ENCODE measurements at places on chromosomes 4 and X.
A peak's percentile ranks its signal among the peaks of the same experiment; 100 is the strongest.

- peak; percentile 0 for DNase-seq
Measured at GRCh38 chrX:134173541-134174272, 63.3 kb upstream of the CCDC160 start.

DNA sequence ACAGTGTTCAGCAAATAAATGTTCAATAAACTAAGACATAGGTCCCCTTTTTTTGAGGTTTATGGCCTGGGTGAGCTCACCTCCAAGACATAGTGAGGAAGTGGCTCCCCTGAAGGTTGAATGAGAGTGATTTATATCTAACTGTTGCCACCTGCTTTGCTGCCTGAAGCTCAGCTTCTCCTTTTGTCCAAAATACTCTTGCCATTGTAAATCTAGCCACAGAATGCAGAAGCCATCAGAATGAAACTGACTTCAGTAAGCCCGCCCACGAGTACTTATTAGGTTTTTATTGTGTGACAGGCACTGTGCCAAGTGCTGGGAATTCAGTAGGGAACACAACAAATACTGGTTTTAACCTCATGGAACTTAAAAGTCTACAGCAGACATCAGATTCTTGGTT, 18.0 kb downstream of the SPINK2 start:
- DNase-seq: no peak

DNA sequence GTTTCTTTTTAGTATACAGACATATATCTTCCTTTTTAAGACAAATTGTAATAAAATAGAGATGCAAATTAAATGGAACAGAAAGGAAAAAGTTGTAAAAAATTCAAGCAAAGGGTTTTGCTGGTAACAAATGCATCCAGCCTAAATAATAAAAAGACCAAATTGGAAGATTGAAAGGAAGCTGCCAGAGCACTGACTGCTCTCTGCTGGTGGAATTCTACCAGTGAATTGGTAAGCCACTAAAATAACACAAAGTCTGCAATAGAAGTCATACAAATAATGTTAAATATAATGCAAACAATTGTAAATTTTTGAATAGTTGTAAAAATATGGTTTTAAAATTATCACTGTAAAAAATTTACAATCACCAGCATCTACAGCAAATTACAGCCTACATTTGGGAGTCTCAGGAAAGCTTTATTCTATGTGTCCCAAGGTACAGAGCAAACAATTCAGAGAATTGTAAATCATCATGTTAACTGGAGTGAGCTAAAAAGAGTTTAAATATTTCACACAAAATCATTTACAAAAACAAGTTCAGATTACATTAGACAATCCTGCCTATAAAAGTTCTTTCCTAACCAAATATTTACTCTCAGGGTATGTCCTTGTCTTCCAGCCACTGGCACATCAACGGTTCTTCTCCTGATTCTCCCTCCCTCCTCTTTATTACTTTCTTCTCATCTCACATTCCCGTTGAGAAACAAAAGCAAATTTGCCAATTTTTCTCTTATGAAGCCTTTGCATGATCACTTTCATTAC, 1322.5 kb downstream of the PCDH7 start:
- no peak for DNase-seq

GRCh38 chr4:52548818-52549570, 110.1 kb downstream of the USP46 start:
- DNase-seq: no peak

GRCh38 chr4:146482788-146483187, 39.0 kb downstream of the SLC10A7 start:
- no peak for DNase-seq

GRCh38 chr4:111492496-111492895, 652.8 kb upstream of the FAM241A start:
- no peak for DNase-seq

DNA sequence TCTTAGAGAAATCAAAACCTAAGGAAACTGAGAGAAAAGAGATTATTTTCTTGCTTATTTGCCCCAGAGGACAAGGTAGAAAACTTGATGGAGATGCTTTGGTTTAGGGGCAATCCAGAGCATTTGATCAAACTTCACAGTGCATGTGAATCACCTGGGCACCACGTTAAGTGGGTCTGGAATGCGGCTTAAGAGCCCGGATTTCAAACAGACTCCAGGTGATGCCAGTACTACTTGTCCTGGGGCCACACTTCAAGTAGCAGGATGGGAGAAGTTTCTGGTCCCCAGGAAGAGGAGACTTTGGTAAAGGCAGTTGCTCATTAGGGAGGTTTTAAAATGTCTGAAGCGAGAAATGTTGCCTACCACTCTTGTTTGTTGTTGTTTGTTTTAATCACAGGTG, 51.8 kb downstream of the PHOX2B start:
- DNase-seq: no peak

DNA sequence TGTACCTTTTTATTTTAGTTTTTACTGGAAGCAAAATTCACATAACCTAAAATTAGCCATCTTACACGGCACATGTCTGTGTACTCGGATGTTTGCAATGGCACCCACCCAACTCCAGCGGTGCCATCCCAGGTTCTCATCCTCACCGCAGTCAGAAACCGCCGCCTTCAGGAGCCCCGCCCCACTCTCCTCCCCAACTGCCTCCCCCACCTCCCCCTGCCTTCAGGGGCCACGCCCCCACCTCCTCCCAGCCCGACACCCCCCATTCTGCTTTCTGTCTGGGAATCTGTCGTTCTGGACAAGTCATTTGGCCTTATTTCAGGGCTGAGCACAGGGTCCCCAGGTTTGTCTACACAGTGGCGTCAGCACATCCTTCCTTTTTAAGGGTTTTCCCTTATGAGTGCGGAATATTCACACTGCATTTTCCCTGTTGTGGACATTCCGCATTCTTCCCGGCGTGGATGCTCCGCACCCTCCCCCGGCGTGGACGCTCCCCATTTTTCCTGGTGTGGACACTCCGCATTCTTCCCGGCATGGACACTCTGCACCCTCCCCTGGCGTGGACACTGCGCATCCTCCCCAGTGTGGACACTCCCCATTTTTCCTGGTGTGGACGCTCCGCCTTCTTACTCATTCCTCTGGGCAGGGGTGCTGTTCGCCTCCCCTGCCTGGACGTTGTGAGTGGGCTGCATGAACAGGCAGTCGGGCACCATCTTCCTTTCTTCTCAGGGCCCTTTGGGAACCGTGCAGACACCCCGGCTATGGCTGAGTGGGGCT, 135.4 kb upstream of the NKX1-1 start:
- DNase-seq: no peak

- no peak for DNase-seq
Measured at GRCh38 chrX:17242470-17242869, 132.5 kb upstream of the NHS start.

- DNase-seq: no peak
Measured at GRCh38 chr4:91128519-91128918, 1001.3 kb downstream of the CCSER1 start.

DNA sequence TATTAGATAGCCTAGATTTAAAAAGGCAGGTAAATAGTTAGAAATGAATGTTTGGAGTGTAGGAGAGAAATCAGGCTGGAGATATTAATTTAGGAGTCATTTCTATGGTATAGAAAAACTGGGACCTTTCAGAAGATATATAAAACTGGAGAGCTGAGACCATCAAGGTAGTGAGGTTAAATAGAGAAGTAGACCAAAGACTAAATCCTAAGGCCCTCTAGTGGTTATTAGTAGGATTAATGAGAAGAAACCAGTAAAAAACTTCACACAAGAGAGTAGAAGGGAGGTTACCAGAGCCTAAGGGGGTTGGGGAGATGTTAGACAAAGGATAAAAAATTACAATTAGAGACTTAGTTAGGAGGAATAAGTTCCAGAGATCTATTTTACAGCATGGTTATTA, 351.0 kb upstream of the SPANXN1 start:
- no peak for DNase-seq

DNA sequence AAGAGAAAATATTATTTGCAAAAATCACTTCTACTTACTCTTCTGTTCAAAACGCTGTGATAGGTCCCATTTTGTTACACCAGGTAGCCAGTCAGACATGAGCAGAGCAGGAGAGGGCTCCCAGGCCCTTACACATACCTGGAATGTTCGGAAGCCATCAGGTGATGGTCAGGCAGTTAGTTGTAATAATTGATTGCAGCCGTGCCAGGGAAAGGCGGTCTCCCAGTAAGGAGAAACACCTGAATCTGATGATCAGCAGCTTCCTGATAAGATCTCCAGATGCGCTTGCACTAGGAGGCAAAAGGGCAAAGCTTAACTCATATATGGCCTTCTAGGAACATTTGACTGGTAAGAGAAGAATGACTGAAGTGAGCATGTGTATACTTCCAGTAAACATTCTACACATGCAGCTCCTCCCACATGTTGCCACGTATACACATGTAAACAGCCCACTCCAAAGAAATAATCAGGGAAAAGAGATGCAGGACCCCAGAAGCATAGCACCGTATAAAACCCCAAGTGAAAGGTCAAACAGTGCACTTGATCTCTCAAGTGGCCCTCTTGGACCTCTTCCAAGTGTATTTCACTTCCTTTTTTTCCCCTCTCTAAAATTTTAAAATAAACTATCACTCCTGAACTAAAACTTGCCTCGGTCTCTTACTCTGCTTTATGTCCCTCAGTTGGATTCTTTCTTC, 1338.0 kb downstream of the FSTL5 start:
- no peak for DNase-seq

DNA sequence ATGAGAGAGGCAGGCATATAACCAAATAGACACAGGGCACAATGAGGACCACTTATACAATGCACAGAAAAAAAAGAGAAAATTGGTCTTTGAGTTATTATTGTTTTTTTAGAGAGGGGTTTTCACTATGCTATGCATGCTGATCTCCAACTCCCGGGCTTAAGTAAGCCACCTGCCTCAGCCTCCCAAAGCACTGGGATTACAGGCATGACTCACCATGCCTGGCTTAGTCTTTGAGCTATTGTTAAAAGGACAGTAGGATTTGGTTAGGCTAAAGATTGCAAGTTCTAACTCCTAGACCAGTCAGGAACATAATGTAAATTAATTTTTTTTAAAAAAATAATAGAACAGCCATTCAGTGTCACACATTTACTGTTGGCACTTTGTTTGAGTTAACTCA, 340.1 kb downstream of the GPAT3 start:
- DNase-seq: no peak

Measured in stimulated activated CD4-positive, alpha-beta T cell treated with anti-CD3 and anti-CD28 coated beads, Interleukin-15, amount 100 ng/mL, for 1 hour (primary cell).